Dorsolateral prefrontal cortex (tissue), 122 donors: ENCODE measurements at places on chromosomes 5 and 9.

- no peak for DNase-seq
Observed at GRCh38 chr9:133683586-133684120, 47.5 kb downstream of the DBH start.

GRCh38 chr5:159049844-159050315 lies 49.8 kb downstream of the EBF1 start:
- DNase-seq: no peak

DNA sequence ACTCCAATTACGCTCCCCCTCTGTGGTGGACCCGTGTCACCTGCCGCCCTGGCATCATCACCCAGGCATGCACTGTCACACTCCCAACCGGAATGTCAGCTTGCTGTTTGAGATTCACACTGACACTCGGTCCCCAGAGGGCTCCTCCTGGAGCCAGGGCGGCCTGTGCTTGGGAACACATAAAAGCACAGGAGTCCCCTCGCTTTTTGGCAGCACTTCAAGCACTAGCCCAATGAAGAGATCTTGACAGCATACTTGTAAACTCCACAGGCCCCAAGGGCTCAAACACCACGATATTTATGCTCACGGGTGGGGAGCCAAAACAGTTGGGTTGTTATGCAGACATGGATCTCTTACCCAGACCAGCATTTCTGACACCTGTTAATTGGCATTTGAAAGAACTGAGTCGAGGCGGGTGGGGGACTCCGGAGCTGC lies 90.8 kb upstream of the EGFLAM start:
- DNase-seq: no peak

- no peak for DNase-seq
Observed at GRCh38 chr5:120872297-120872696, 408.2 kb downstream of the PRR16 start.

DNA sequence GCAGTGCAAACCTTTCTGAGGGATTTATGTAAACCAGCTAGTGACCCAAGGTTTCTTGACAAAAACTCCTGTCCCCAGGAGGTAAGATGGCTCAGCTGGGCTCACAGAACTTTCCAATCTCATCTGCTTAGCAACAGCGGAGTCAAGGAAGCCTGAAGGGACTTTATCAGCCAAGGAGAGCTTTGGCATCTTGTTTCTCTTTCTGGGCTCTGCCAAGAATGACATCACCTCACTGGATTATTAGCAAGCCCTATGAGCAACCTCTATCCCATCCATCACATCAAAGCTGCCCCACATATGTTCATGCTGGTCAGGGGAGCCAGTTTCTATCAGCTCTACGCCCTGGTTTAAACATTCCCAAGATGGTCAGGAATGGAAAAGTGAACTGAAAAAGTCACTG lies 461.3 kb downstream of the ENC1 start:
- no peak for DNase-seq

- DNase-seq: no peak
Observed at GRCh38 chr5:96083361-96083881, 121.8 kb upstream of the ELL2 start.

- DNase-seq: no peak
Observed at GRCh38 chr5:14374100-14374499, 207.5 kb upstream of the OTULINL start.

GRCh38 chr9:25678147-25678666 lies at the start of gene TUSC1:
Gene TUSC1 (minus strand): TSS chr9:25678444. CDS start chr9:25678312, 132 bp downstream.
- peak; percentile 79 for DNase-seq

- DNase-seq: no peak
Observed at GRCh38 chr5:76252437-76252836, 150.6 kb upstream of the IQGAP2 start.

DNA sequence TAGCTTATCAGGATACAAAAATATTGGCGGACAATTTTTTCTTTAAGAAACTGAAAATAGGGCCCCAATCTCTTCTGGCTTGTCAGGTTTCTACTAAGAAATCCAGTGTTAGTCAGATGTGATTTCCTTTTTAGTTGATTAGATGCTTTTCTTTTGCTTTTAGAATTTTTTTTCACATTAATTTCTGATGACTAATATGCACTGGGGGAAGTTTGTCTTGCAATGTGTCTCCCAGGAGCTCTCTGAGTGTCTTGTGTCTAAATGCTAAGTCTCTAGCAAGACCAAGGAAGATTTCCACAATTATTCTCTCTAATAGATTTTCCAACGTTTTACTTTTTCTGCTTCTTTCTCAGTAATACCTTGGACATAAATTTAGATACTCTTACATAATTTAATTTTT lies 559.8 kb upstream of the TYRP1 start:
- DNase-seq: no peak

- DNase-seq: no peak
Observed at GRCh38 chr5:149616727-149617285, 35.5 kb downstream of the ARHGEF37 start.

DNA sequence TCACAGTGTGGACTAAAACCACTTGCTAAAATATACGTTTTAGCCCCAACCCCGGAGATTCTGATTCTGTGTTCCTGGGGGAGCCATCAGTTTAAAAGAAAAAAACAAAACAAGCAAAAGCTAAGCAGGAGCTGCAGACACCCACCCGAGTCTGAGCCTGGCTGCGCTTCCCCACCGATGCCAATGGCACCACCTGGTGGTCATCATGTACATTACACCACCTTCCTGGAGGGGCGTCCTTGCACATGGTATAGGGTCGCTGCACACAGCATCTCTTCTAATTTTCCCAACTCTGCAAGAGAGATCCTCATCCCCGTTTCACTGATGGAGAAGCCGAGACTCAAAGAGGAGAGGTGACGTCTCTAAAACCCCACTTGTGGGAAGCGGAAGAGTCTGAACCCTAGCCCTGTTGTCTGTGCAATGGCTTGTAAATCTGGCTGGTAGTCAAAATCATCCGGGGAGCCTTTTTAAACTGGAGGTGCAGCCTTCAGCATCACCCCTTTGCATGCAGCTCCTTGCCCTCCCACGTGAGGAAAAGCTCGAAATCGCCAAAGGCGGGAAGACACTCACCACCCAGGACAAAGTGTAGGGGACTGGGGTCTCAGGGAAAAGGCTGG lies 23.1 kb upstream of the CNOT6 start:
- peak; percentile 57 for DNase-seq

DNA sequence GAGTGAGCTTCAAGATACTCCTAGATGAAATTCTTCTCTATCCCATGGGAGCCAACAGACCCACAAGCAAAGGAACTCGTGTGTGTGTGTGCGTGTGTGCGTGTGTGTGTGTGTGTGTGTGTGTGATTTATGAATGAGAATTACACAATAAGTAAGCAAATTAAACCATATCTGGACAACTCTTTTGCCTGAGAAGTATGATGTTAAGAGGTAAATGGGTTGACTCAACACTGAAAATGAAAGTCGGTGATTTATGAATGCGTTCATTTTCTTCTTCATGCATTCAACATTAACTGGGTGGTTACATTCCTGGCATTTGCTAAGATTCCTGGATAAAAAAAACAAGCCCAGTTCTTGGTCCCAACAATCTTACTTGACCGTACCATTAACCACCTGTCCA lies 171.3 kb upstream of the ZNF462 start:
- DNase-seq: no peak

DNA sequence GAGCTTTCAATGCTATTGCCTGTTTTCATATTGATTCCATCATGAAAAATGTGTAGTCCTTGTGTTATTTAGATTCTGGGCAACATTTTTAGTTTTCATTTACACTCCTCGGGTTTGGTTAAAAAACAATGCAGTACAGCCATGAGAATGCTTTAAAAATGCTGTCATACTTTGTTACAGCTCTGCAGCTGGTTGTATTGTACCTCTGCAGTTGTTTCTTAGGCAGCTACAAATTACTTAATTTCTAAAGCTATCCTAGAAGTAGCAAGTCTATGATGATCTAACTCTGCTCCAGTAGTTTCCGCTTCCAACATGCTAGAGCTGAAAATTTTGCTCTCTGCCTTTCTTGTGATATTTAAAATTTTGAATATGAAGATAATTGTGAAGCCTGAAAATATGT lies 20.2 kb downstream of the SNX18 start:
- DNase-seq: no peak

GRCh38 chr5:329768-330167 lies 8.3 kb downstream of the AHRR start:
- DNase-seq: no peak

GRCh38 chr5:124634228-124634739 lies 112.2 kb downstream of the ZNF608 start:
- DNase-seq: no peak

DNA sequence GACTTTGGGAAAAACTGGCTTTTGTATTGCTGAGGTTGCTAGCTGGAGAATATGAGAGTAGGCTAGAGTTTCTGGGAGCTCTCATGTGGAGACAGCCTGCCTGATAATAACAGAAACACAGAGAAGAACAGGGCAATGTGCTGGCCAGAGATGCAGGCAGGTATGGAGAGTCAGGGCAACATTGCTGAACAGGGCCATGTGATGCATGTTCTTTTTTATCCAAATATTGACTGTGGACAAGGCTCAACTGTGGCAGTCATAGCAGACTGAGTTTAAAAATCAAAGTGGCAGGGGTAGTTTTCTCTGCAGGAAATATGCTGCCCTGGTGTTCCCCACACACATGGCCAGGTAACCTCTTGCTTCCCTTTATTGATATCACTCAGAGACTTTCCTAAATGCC lies 381.1 kb downstream of the RASEF start:
- no peak for DNase-seq

DNA sequence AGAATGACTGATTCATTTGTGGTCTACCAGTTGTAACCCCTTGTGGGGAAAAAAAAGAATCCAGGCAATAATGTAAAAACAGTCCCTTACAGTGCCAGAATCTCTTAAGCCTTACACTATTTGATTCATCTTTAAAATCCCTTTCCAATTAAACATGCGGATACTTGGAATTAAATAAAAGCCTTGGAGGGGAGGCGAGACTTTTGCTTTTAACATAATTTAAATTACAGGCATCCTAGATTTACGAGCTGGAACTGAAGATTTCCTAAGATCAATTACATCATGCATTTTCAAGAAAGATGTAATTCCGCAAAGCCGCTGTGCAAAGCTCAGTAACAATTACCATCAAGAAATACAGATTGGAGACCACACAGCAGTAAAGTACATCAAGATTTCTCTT lies 370.2 kb downstream of the MTRR start:
- DNase-seq: no peak

DNA sequence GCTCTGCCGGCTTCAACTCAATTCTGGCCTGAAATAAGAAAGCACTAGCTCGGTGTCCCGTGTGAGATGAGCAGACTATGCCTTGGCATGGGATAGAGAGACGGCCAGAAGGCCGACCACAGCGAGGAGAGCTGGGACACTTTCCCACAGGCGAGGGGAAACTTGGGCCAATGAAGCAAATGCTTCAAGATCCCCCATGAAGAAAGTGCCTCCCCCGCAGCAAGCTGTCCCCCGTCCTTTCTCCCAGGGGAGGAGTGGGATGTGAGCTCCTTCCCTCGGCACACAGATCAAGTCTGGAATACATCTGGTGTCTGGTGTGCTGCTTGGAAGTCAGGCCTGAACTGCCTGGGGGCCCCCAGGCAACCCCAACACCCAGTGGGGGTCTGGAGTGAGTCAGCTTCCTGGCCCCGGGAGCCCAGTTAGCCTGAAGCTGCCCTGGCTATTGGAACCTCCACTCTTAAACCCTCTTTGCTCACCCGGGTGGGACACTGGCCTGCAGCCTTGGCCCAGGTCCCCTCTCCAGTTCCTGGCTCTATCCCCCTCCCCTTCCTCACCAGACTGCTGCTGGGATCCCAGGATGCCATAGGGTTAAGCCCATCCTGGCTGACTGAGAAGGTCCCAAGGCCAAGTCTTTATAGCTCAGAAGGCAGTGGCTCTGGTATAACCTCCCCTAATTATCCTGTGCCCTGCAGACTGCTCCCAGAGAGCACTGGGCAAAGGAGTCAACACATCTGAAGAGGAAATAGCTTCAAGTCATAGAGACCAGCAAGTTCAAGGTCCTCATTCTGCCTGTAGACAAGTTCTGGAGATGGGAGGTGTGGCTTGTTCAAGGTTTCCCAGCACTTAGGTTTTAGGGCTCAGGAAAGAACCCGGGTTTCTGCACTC lies 205.3 kb downstream of the TTLL11 start:
- no peak for DNase-seq

DNA sequence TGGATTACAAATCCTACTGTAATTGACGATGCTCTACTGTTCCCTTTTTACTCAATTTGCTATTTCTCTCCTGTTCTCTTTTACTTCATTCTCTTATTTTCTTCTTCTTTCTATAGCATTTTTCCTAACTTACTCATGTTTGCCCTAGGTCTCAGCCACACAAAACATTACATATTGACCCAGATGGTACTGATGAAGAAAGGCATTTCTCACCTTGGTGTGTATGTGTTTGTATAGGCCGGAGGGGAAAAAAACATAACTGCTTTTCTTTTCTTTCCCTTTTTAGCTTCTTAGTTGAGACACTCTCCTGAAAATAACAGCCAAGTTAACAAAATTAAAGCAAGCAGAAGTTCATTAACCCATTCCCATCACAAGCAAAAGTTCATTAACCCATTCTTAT lies 1019.8 kb upstream of the CDH18 start:
- no peak for DNase-seq

DNA sequence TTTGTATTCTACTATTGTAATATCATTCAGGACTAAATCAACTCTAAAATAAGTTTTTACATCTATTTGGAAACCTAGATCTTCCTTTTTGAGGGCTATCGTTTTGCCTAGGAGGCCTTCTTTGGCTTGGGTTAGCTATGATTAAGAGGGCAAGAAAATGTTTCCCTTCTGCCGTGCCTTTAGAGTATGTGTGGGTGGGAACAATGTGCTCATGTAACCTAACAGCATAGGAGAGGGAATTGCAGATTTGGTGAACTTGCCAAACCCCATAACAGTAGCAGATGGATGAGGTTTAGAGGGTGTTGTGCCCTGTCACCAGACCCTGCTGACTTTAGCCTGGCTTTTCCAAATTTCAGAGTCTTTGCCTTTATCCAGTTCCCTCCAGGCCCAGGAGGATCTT lies 339.0 kb downstream of the ADGRV1 start:
- DNase-seq: no peak

DNA sequence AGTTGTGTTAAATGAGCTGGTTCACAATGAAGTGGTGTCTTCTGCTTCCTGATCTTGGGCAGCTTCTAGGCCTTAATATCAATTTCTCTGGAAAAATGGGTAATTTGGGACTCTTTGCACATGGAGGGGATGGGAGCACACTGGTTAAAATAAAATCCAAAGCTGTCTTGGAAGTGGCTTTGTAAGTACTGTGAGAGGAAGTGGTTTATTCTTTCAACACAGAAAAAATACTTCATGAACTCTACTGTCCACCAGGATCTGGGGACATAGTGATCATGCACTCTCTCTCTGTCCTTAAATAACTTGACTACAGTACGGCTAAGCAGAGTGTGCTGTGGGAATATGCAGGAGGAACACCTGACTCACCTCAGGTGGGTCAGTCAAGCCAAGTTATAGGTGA lies 2.4 kb downstream of the PCYOX1L start:
- no peak for DNase-seq

GRCh38 chr9:1839909-1840308 lies 175.2 kb upstream of the SMARCA2 start:
- no peak for DNase-seq

DNA sequence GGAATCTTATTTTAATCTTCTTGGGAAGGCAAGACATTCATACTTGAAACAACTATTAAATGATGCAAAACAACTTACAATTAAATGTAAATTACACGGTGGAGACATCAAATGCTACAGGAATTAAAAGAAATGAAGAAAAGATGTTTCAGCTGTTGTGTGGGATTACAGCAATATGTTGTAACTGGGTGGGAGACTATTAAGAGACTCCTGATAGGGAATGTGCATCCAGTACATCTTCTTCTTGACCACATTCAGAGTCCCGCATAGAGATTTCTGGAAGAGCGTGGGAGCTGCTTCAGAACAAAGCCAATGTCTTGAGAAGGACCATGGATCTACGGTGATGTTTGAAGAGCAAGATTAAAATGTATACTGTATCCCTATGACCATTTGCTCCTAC lies 199.1 kb downstream of the PDE4D start:
- no peak for DNase-seq

GRCh38 chr5:15664961-15665360 lies 165.0 kb downstream of the FBXL7 start:
- DNase-seq: no peak
